Fibroblast of lung (primary cell): ENCODE measurements at places on chromosomes 2 and 18. TPM values are rescaled to one million over a fixed set of nuclear protein-coding genes. Genes with fewer than 3 reads are reported as not detected.

Gene TSN
- total RNA-seq = 40.0 and 42.9 TPM in 2 replicates

Gene VWA3B
- total RNA-seq = 0.17 and 0.26 TPM in 2 replicates

Gene LYG2
- not detected in 2 replicates for total RNA-seq

- DNase-seq = no peak
Observed at GRCh38 chr2:168432565-168433186, 23.4 kb upstream of the CERS6 start.

DNA sequence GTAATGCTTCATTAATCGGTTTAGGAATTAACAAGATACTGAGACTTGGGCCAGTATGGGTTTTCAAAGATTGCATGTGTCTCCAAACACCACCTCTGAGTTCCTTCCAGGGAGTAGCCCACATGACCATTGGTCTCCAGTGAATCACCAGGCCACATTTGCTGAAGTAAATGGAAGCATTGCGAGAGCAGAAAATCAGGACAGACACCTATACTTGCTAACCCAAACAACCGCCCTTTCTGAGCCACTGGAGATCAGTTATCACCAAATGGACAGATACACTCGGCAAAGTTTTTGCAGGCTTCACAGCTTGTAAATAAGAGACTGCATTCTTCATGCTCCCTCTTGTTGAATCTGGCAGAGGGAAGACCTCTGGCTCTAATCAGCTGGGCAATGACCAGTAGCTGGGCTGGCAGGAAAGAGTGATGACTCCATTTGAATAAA lies 40.9 kb downstream of the GATA6 start:
- peak; percentile 39 for DNase-seq

- no peak for DNase-seq
Observed at GRCh38 chr18:24785019-24785418, 324.6 kb downstream of the HRH4 start.

GRCh38 chr2:10283106-10284062 lies 19.3 kb upstream of the HPCAL1 start:
- DNase-seq = peak; percentile 86

- no peak for DNase-seq
Observed at GRCh38 chr18:54551590-54551989, 39.5 kb upstream of the DYNAP start.

- DNase-seq = no peak
Observed at GRCh38 chr2:147327613-147328012, 517.2 kb upstream of the ACVR2A start.

GRCh38 chr2:69773206-69773605 lies 31.3 kb downstream of the ANXA4 start:
- peak; percentile 75 for DNase-seq

DNA sequence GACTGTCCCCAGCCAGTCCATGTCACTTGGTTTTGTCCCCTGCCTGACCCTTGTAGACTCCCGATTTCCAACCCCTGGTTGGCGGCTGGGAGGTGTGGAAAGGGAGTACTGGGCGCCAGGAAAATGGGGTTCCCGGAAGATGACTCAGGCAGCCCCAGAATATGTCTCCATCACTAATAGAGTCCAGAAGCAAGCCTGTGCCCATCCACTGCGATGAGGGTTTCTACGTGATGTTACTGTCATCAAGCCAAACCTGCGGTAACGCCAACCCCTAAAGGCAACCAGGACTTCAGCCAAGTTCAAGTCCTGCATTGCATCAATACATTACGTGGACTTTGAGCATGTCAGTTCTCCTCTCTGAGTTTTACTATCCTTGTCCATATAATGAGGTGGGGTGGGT lies 62.0 kb upstream of the TAF1B start:
- DNase-seq = no peak
